ENCODE measurements at places on chromosomes 11 and 22.

GRCh38 chr11:9075556-9075955 lies 15.8 kb downstream of the SCUBE2 start:
- no peak overlapping the region for H3K27ac ChIP-seq
- DNase-seq, result no peak
- no peak overlapping the region for H3K4me3 ChIP-seq
- no peaks in the 10 kb centered on the region for H3K27me3 ChIP-seq
- no peaks in the 10 kb centered on the region for H3K36me3 ChIP-seq
- no peaks in the 10 kb centered on the region for H3K4me1 ChIP-seq

DNA sequence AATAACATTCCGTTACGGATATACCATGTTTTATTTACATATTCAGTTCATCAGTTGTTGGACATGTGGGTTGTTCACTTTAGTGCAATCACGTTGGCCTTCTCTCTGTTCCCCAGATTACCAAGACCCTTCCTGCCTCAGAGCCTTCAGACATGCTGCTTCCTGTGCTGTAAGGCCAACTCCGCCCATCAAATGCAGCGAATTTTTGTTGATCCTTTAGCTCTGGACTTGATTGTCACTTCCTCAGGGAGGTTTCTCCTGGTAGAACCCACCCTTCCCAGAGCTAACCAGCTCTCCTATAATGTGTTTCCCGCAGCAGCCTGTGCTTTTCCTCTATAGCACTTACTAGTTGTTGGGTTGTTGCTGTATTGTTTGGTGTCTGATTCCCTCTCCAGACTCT lies 39.4 kb downstream of the SWAP70 start:
- no peaks in the 10 kb centered on the region for H3K27me3 ChIP-seq
- no peak overlapping the region for H3K4me3 ChIP-seq
- DNase-seq, result no peak
- no peak overlapping the region for H3K27ac ChIP-seq
- H3K4me1 ChIP-seq, result peaks cover 5% of the 10 kb centered on the region
- H3K36me3 ChIP-seq, result peaks cover 7% of the 10 kb centered on the region

- peaks cover 22% of the 10 kb centered on the region for H3K36me3 ChIP-seq
- peaks cover 41% of the 10 kb centered on the region for H3K4me1 ChIP-seq
- peak overlapping the region; percentile 17 for H3K4me3 ChIP-seq
Observed at GRCh38 chr11:3838504-3838903, 2.3 kb downstream of the RHOG start.

- no peaks in the 10 kb centered on the region for H3K27me3 ChIP-seq
- peaks cover 21% of the 10 kb centered on the region for H3K4me1 ChIP-seq
- DNase-seq, result no peak
- H3K27ac ChIP-seq, result no peak overlapping the region
Observed at GRCh38 chr11:29127461-29127860, 889.4 kb downstream of the KCNA4 start.

- H3K4me3 ChIP-seq, result no peak overlapping the region
- H3K27ac ChIP-seq, result no peak overlapping the region
- H3K27me3 ChIP-seq, result peaks cover 32% of the 10 kb centered on the region
- H3K36me3 ChIP-seq, result no peaks in the 10 kb centered on the region
Observed at GRCh38 chr22:27283714-27284113, 517.8 kb downstream of the MN1 start.

- no peaks in the 10 kb centered on the region for H3K27me3 ChIP-seq
- peaks cover 32% of the 10 kb centered on the region for H3K4me1 ChIP-seq
- no peak for DNase-seq
- H3K36me3 ChIP-seq, result no peaks in the 10 kb centered on the region
- no peak overlapping the region for H3K4me3 ChIP-seq
- H3K27ac ChIP-seq, result no peak overlapping the region
Observed at GRCh38 chr22:46579751-46580449, 40.3 kb upstream of the GRAMD4 start.

DNA sequence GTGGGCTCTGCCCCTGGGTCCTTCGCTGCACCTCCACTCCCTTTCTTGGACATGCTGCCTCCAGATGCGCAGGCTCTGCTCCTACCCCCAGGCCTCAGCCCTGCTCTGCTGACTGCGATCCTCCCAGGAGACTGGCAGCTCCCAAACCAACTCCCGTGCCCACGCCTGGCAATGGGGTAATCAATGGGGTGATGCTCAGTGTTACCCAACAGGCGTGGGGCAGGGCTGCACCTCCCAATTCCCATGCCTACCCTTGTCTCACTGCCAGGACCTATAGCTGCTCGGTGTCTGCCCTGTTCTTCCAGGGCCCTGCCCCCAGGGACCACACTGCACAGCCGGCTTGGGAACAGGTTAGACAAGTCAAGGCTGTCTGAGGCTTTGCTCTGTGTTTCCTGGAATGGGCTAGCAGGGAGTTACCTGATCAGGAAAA lies at the start of gene ALDH3B2:
ALDH3B2 (minus strand) TSS at position 182 of the 430 bp plus-strand sequence. CDS start 7,688 bp downstream, outside the sequence.
- no peaks in the 10 kb centered on the region for H3K4me1 ChIP-seq
- no peaks in the 10 kb centered on the region for H3K36me3 ChIP-seq
- no peak within 1 kb of the TSS for H3K4me3 ChIP-seq
- H3K27ac ChIP-seq, result no peak within 1 kb of the TSS
- peak; percentile 30 for DNase-seq

DNA sequence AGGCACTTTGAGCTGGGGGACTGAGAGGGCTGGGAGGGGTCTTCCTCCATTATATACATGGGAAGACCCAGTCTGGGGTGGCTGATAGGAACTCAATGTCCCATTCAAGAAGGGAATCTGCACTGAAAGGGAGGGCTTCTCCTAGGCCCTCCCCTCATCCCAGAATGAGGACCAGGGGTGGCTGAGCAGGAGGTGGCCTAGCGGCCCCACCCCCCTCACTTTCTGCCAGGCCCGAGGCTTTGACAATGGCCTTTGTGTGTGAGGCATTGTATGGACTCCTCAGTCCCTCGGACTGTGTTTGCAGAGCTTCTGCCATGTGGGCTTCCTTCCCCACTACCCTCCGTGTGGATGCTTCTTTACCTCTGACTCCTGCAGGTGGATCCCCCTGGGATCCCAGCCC lies 65.7 kb downstream of the NECTIN1 start:
- peaks cover 9% of the 10 kb centered on the region for H3K36me3 ChIP-seq
- H3K27ac ChIP-seq, result no peak overlapping the region

DNA sequence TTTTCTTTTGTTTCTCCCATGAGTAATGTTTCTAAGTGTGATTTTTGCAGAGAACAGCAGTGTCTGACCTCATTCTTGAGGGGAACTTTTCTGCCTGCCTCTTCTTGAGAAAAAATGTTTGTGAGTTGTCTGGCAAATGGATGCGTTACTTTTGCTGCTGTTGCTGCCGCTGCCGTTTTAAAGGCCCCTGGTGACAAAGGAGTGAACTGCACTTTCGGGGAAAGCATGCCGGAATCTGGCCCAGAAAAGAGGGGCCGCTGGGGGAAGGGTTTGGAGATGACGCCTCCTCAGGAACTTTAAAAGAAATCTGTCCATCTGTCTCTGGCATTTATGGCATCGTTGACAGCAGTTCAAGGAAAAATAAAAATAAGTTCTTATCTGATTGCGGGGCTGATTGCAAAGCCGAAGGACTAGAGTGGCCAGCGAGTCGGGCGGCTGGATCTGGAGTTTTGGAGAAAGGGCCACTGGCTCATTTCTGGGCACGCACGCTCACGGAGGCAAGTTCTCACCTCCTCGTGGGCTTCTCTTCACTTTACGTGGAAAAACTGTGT lies 16.5 kb downstream of the ZBTB16 start:
- H3K4me1 ChIP-seq, result peaks cover 81% of the 10 kb centered on the region
- H3K4me3 ChIP-seq, result peak overlapping the region; percentile 54
- no peaks in the 10 kb centered on the region for H3K27me3 ChIP-seq
- DNase-seq, result no peak

DNA sequence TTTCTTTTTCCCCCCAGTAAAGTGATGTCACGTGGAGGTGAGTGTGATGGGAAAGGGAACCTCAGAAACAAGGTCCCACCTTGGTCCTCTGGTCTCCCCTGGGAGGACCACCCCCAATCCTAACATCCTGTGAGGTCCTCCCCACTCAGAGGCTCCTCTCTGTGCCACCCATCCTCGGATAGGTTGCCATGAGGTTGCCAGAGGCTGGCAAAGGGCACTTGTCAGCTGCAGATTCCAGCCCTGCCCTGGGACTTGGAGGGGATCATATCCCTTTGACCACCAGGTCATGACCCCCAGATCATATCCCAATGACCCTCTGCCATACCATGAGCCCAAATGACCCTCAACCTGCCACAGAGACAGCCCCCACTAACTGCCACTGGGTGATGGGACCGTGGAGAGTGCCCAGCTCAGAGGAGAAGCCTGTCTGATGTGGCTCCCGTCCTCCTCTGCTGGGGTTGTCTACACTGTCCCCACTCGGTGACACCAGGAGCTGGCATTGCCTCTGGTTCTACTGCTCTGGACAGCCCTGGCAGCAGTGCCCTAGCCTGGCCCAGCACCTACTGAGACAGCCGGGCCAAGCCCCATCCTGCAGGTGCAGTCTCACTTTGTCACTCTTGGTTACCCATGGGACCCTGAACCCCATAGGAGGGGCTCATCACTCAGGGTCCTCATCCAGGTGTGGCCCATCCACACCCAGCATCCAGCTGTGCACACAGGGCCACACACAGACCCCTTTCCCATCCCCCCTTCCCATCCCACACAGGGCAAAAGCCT lies 90.2 kb upstream of the KCNQ1OT1 start:
- H3K27ac ChIP-seq, result no peak overlapping the region
- H3K27me3 ChIP-seq, result peaks cover 23% of the 10 kb centered on the region
- H3K4me1 ChIP-seq, result no peaks in the 10 kb centered on the region
- no peak overlapping the region for H3K4me3 ChIP-seq

- H3K27me3 ChIP-seq, result peaks cover 35% of the 10 kb centered on the region
- H3K4me1 ChIP-seq, result no peaks in the 10 kb centered on the region
- H3K4me3 ChIP-seq, result no peak overlapping the region
- no peak for DNase-seq
- H3K36me3 ChIP-seq, result no peaks in the 10 kb centered on the region
Observed at GRCh38 chr11:116721988-116722387, 50.8 kb downstream of the BUD13 start.

DNA sequence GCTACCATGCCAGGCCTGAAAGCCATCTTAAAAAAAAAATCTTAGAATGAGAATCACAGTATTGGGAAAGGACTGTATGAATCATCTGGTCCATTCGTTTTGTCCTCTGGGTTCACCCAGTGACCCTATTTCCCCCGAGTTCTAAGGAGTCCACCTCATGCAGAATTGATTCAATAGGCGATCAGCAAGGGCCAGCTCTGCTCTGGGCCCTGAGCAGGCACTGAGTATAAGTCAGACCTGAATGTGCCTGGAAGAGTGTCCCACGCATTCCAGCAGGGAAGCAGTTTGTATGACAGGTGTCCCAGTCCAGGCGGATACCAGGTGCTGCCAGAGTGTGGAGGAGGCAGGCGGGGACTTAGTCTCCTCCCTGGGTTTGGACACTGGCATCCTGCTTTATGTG lies 883 bp upstream of the HMOX1 start:
- no peaks in the 10 kb centered on the region for H3K36me3 ChIP-seq
- peak overlapping the region; percentile 72 for H3K4me3 ChIP-seq
- no peaks in the 10 kb centered on the region for H3K27me3 ChIP-seq
- no peak for DNase-seq
- peaks cover 32% of the 10 kb centered on the region for H3K4me1 ChIP-seq
- H3K27ac ChIP-seq, result peak overlapping the region; percentile 84

DNA sequence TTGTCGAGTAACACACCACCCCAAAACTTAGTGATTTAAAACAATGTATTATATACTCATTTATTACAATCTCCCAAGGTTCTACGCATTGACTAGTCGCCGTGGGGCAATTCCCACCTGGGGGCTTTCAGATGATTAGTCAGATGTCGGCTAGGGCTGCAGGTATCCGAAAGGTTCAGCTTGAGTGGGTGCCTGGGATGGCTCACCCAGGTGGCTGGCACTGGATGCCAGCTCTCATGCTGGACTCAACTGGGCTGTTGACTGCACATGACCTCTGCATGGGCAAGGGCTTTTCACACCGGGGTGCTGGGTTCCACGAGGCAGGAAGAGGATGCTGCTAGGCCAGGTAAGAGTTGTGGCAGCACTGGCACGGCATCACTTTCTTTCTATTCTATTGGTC lies 21.9 kb upstream of the MICAL2 start:
- H3K27ac ChIP-seq, result peak overlapping the region; percentile 37
- H3K36me3 ChIP-seq, result no peaks in the 10 kb centered on the region
- H3K4me3 ChIP-seq, result no peak overlapping the region
- no peaks in the 10 kb centered on the region for H3K27me3 ChIP-seq

DNA sequence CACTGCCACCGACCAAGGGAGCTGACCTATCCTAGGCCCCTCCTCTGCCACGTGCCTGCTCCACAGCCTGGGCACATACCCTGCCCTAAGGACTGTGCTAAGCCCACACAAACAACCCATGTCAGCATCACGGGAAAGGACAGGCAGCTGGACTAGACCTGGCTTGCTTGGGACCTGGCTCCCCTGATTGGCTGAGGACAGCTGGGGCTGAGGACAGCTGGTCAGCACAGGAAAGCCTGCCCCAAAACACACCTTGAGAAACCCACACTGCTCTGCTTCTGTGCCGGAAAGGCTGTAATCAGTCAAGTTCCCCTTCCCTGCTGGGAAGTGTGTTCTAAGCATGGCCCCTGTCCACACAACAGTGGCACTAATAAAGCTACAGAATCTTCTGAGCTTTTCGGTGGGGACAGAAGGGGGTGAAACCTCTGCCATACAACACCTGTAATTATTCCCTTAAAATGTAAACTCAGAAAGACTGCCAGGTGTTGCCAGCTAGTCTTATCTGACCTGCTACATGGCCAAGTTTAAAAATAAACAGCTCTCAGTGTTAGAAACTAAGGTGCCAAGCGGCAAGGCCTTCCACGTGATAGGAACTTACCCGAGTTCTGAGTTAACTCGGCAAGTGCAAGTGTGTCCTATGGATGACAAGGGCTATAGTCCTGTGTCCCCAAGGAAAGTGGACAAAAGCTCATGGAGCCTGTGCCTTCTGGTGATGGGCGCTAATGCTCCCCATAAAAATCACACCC lies 35.7 kb upstream of the ARFGAP3 start:
- H3K27ac ChIP-seq, result no peak overlapping the region
- H3K4me3 ChIP-seq, result no peak overlapping the region
- H3K27me3 ChIP-seq, result no peaks in the 10 kb centered on the region
- no peak for DNase-seq
- peaks cover 16% of the 10 kb centered on the region for H3K4me1 ChIP-seq
- peaks cover 56% of the 10 kb centered on the region for H3K36me3 ChIP-seq

GRCh38 chr11:70429428-70429705 lies 31.0 kb downstream of the CTTN start:
- H3K4me3 ChIP-seq, result no peak overlapping the region
- no peaks in the 10 kb centered on the region for H3K27me3 ChIP-seq
- H3K27ac ChIP-seq, result no peak overlapping the region

DNA sequence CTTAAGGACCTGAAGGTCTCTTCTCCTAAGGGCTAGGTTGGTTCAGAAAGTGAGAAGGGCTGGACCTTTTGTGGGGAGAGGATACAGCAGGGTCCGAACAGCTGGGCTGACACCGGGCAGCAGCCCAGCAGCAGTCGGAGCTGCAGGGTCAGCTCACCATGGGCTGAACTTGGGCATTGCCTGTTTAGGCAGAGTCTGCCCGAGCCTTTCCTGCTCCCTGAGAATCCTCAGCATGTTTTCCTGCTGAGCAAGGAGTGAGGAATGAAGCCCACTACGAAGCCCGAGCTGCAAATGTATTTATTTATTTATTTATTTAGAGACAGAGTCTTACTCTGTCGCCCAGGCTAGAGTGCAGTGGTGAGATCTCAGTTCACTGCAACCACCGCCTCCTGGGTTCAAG lies 83.9 kb downstream of the PTPRJ start:
- no peaks in the 10 kb centered on the region for H3K4me1 ChIP-seq
- no peak overlapping the region for H3K4me3 ChIP-seq
- H3K27me3 ChIP-seq, result no peaks in the 10 kb centered on the region
